Cortex of kidney (tissue), 1 donor: ENCODE measurements at places on chromosomes 3 and 15.

- no peak for DNase-seq
Measured at GRCh38 chr3:185822221-185823000, 2.4 kb downstream of the IGF2BP2 start.

- DNase-seq, result no peak
Measured at GRCh38 chr3:55518451-55518850, 31.3 kb upstream of the WNT5A start.

GRCh38 chr3:182605882-182606611 lies 187.3 kb upstream of the ATP11B start:
- no peak for DNase-seq

DNA sequence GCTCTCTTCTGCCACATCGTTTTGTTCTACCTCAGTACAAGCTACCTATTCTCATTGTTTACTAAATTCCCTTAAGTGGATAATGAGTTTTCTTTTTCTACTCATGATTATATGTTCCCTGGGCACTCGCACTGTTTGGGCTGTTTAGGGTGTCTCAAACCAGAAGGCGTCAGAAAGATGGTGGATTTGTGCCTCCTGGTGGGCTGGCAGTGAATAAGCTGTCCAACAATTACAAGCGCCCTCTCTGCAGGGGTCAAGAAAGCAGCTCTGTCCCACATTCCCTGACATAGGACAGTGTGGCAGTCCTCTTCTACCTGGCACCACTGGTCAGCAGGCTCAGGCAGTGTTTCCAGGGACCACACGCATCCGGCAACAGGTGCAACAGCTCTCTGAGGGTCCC lies 173.4 kb upstream of the PPP2R3A start:
- DNase-seq, result no peak

DNA sequence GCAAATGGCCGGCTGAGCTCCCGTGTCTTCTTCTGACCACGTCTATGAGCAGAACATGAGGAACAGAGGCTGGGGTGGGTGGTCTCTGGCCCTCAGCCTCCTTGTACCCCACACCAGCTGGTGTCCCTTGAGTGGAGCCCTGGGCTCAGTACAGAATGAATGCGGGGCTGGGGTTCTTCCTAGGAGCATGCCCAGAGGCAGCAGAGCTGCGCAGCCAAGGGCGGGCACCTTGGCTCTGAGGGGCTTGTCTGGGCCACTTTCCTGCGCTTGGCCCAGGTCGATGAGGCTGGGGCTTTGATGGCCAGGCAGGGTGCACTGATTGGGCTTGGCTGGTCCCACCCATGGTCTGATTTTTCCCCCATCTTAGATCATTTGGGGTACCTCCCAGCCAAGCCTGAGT lies 6.4 kb downstream of the SCN5A start:
- DNase-seq, result no peak

DNA sequence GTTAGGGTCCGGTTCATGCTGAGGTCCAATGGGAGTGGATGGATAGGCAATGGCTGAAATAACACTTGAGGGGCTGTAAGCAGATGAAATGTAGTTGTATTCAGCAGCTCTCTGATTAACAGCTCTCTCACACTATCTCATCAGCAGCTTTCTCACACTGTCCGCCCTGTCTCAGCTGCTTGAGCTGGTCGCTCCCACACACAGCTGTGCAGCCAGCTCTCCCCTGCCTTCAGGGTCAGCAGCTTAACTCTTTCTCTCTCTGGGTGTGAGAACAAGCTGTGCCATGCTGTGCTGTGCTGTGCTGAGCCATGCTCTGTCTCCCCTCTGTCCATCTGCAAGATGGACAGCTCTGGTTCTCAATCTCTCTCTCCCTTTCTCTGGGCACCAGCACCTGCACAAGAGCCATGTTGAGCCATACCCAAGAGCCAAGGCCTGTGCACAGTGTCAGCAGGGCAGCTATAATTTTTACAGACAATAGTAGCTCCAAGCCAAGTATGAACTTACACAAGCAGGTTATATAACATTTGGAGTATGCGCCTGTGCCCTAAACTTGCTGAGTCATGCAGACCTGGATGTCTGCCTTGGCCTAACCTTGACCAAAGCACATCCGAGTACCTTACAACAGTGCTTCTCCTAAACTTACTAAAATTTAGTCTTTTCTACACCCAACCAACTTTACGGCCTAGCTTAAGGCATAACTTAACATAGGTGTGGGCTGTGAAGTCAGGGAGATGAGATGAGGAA lies 291.3 kb upstream of the TRIM42 start:
- no peak for DNase-seq

DNA sequence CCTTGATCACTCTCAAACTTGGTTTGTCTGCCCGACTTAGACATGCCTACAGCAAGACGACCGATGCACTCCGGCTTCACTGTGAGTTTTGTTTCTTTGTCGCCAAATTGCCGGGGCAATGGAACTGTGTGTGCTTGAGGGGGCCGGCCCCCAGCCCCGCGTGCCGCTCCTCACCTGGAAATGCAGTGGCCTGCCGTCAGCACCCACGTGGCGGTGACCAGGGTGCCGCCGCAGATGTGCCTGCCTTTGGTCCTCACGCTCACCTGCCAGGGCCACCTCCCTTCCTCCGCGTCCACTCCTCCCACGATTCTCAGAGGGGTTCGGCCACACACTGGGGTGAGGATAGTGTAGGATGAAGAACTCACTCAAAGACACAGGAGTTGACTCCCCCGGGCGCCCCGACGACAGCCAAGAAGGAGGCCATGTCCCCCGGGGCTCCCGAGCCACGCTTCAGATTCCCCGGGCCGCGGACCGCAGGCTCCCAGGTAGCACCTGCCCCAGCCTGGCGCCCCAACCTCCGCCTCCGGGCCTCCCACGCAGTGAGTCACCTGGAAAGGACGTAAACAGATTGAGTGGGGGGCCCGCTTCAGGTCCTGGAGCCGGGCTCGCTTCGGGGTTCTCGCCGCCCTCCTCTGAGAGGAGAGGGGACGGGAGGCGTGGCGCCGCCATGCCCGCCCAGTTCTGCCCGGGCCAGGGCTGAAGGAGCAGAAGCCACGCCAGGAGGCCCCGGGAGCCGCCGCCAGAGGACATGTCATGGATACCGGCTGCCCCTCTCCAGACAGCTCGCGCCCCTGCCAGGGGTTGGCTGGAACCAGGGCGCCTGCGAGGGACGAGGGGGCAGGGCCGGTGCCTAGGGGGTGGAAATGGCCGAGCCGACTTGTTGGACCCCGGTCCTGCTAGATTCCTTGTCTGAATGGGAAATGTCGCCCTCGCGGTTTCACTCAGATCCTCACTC lies 29.6 kb downstream of the MYL3 start:
- no peak for DNase-seq

DNA sequence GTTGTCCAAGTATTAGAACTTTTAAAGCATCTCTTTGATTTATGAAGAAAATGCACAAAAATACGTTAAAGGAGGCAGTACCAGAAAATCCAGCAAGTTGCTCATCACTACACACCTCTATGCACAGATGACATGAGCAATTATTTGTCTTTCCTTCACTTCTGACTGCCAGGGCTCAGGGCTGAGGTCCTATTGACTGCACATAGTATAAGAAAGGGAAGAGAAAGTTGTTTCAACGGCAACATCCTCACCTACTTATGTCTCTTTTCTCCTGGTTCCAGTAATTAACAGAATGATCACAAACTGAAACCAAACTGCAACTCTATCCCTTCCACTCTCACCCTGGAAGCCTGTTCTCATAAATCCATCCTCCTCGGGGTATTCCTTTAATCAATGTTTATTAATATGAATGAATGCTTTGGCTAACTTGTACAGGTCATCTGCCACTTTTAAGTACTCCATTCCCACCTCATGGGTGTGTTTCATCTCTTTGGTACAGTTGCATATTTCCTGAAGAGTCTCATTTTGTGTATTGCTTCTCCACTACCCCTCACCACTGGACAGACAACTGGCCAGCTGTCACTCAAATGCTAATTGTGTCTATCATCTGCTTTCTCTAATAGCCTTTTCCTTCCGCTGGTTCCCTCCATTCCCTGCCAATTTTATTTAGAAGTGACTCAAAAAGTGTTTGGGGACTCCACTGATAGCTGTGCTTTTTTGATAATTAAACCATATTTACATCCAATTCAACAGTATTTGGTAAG lies 34.5 kb downstream of the RAB27A start:
- DNase-seq, result no peak

- no peak for DNase-seq
Measured at GRCh38 chr15:52464478-52464877, 64.2 kb downstream of the MYO5A start.

DNA sequence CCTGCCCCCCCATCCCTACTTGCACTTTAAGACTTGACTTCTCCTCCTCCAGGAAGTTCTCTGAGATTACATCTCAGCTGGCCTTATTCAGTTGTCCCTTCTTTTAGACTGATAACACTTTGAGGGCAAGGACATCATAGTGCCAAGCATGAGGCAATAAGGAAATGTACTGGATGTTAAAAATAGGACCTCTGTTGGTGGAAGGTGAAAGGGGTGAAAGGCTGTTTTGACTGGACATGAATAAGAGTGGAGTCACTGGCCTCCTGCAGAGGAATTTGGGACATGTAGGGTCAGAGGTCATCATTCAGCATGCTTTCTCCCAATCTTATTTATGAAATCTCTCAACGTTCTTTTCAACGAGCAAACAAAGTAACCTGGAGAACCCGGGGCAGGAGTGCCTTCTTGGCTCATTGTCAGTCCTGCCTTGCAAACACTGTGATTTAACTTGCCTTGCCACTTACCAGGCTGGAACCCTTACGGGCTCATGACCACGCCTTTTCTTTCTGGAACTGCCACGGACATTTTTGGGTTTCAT lies 38.6 kb downstream of the TRIM71 start:
- no peak for DNase-seq

GRCh38 chr3:189531271-189531670 lies 99.9 kb upstream of the TP63 start:
- DNase-seq, result no peak

DNA sequence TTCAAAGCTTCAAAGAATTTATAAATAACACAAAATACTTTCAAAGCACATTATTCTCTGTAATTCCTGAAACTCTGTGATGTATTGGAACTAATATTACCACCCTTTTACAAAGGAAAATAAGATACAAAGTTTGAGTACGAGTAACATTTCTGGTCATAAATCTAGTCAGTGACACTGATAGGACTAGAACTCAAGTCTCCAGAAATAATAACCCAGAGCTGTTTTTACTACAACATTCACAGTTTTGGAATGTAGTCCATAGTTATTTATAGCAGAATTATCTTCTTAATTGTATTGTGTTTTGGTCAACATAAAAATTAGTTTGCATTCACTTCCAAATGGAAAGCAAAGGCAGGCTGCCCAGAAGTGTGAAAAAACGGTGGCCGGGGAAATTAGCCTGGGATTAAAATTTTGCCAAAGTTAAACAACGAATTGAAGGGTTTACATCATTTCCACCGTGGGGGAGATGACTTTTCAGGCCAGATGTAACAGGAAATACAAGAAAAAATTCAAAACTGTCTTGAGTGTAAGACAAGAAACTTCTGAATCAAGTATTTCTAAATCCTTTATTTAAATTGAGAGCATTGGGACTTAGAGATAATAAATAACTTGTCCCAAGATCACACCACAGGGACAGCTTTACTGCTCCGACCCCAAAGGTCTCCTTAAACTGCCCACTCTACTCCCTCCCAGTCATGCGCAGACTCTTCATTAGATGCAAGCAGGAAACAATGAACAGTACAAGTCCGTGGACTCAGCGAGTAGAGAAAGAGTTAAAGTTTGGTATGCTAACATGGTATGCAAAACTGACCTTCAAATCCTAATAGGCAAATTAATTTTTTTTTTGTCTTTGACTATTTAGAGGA lies 74.3 kb upstream of the VGLL4 start:
- no peak for DNase-seq
